ENCODE measurements at places on chromosomes 12 and 14.

DNA sequence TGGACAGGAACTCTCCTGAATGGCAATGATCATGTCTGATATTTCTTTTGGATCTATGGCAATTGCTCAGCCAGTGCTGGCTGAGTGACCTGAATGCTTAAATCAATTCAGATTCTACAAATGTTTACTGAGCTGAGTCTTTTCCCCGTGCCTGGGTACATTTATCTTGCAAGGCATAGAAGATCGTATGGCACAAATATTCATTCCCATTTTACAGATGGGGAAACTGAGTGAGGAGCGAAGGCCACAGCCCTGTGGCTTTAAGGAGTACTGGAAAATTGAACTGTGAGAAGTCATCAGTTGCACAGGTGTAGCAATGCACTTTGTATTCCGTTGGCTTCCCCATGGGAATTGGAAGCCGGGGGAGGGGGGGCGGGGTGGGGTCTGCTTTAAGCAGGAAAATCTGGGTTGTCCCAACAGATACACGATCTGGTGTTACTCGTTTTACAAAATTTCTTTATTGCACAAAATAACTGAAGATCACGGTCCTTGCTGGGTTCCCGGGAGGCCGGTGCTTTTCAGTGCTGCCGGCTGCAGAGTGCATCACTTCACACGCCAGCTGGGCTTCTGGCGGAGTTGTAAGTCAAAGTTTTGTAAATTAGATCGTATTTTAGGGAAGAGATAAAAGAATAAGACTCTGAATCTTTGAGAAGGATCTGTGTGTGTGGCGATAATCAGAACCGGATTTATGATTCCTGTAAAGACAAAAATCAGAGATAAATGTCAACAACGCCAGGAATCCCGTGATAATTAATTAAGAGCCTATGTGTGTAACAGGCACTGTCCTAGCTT is 75.0 kb upstream of the MAP1LC3B2 start:
- no peak for DNase-seq

DNA sequence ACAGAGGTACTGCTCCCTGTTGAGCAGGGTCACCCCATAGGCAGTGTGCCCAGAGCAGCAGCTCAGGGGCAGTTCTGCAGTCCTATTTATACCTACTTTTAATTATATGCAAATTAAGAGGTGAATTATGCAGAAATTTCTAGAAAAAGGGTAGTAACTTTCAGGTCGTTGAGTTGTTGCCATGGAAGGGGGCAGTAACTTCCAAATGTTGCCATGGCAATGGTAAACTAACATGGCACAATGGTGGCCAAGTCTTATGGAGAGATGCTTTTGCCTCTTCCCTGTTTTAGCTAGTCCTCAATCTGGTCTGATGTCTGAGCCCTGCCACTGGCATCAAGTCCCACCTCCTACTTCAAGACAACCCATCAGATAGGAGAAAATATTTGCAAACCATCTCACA is 30.4 kb upstream of the P2RX7 start:
- no peak for DNase-seq

DNA sequence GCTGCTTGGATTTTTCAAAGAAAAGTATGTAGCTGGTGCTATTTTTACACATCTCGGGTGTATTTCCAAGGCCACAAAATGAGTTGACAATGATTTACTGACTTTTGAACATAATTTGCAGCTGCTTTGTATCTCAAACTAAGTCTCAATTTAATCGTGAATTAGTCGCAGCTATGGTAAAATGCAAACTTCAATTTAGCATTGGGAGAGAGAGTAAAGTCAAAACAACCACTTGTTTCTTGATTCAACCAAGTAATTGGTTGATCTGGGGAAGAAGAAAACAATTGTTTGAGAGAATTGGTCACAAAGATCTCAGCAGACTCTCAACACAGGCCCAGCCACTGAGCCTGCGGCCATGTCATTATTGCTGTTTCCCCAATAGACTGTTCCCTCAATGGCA is 75.0 kb upstream of the DYRK2 start:
- no peak for DNase-seq

- no peak for DNase-seq
Observed at GRCh38 chr12:53227341-53227740, 4.7 kb downstream of the RARG start.

DNA sequence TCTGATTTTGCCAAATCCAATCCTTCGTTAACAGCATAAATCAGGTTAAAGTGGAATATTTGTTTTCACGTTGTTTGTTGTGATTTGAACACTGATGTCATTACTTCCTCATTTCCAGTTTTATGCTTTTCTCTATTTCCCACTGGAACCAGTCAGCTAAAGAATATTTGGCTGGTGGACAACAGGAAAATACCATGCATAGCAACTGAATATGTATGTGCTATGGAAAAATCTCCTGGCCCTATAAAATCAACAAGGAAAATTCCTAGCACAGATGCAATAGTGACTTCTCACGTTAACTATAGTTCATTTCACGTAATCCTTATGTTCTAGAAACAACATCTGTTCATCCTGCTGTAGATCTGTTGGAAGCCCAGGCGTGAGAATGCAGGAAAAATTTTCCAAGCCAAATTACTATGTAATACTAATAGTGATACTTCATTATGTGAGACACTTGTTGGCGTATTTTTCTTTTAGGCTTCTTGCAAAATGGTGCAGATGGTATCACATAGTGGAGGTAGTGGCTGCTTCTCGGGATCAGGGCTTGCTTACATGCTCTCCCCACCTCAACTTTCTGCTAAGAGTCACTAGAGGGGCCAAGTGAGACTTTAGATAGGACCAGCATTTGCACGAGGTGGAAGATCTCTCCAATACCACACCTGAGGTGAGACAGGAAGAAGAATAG is 86.3 kb upstream of the USP44 start:
- DNase-seq, result peak; percentile 53

Measured in M059J (cell line).